ENCODE measurements at places on chromosomes 1 and 21.

GRCh38 chr1:213055767-213056166 is 4.7 kb downstream of the RPS6KC1 start:
- DNase-seq = no peak

- no peak for DNase-seq
Observed at GRCh38 chr1:160053548-160054365, 16.2 kb downstream of the KCNJ10 start.

GRCh38 chr21:34519016-34519415 is 7.0 kb upstream of the KCNE1 start:
- no peak for DNase-seq

GRCh38 chr1:213830371-213830770 is 157.4 kb upstream of the PROX1 start:
- no peak for DNase-seq

GRCh38 chr1:26450908-26451307 is 18.8 kb downstream of the DHDDS start:
- no peak for DNase-seq

All from NCI-H345 (cell line).